Liver (tissue), 10 donors: ENCODE measurements at places on chromosomes 3 and 15. TPM values are rescaled to one million over a fixed set of nuclear protein-coding genes. Genes with fewer than 3 reads are reported as not detected.

DNA sequence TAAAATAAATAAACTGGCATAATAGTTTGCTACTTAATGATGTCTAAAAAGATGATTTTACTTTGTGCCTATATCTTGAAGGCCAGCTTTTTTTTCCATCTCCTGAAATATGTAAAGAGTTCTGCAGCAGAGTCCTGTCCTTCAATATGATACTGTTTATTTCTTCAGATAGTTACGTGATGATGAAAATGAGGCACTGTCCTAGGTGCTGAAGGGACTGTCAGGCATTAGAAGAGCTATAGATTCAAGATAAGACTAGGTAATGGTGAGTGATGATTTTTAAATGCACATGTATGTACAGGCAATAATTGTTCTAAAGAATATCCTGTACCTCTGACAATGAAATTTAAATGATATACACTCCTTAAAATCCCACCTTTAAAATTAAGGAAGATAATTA is 326.9 kb upstream of the DNAJC19 start:
- no peak overlapping the region for H3K4me3 ChIP-seq
- no peaks in the 10 kb centered on the region for H3K36me3 ChIP-seq
- H3K27ac ChIP-seq, result no peak overlapping the region

DNA sequence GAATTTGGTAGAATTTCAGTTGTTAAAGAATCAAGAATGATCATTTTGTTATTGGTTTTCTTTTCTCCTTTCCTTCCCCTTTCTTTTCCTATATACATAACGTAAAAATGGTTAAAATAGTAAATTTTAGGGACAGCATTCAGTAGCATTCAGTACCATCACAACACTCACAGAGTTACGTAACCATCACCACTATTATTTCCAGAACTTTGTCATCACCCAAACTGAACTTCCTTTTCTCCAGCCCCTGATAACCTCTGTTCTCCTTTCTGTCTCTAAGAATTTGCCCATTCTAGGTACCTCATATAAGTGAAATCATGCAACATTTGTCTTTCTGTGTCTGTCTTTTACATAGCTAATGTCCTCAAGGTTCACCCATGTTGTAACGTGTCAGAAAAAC is 165.3 kb downstream of the AKAP13 start:
- H3K36me3 ChIP-seq, result no peaks in the 10 kb centered on the region
- H3K27me3 ChIP-seq, result no peaks in the 10 kb centered on the region
- H3K27ac ChIP-seq, result peak overlapping the region; percentile 2
- H3K4me1 ChIP-seq, result no peaks in the 10 kb centered on the region
- no peak overlapping the region for H3K4me3 ChIP-seq

SUCNR1 gene
- total RNA-seq, result 5.4 TPM

- no peak for DNase-seq
- no peak overlapping the region for H3K4me3 ChIP-seq
- no peaks in the 10 kb centered on the region for H3K36me3 ChIP-seq
- no peak overlapping the region for H3K27ac ChIP-seq
- peaks cover 2% of the 10 kb centered on the region for H3K27me3 ChIP-seq
Observed at GRCh38 chr15:32119694-32120330, 89.5 kb downstream of the CHRNA7 start.

- no peaks in the 10 kb centered on the region for H3K27me3 ChIP-seq
- no peak for DNase-seq
- H3K27ac ChIP-seq, result no peak overlapping the region
- no peaks in the 10 kb centered on the region for H3K4me1 ChIP-seq
- no peaks in the 10 kb centered on the region for H3K36me3 ChIP-seq
- no peak overlapping the region for H3K4me3 ChIP-seq
Observed at GRCh38 chr15:89205991-89206585, 15.3 kb downstream of the RLBP1 start.

MIX23 gene
- 14.0 TPM for total RNA-seq

DNA sequence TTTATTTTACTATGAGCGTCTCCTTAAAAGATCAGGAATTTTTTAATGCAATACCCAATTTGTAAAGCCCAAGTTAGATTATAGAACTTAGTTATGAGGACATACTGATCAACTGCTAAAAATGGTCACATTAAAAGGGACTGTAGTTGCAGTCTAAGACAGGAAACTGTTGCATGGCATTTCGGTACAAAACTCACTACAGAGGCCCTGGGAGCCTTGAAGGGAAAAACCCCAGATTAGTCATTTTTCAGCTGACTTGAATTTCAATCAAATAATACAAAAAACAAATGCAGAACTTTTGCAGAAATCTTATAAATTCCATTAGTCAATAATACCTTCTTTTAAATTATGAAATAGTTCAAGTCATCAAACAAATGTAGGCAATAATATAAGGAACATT is 6.9 kb upstream of the PTX3 start:
- no peaks in the 10 kb centered on the region for H3K4me1 ChIP-seq
- no peaks in the 10 kb centered on the region for H3K27me3 ChIP-seq
- no peak overlapping the region for H3K4me3 ChIP-seq
- H3K36me3 ChIP-seq, result no peaks in the 10 kb centered on the region
- no peak overlapping the region for H3K27ac ChIP-seq

DNA sequence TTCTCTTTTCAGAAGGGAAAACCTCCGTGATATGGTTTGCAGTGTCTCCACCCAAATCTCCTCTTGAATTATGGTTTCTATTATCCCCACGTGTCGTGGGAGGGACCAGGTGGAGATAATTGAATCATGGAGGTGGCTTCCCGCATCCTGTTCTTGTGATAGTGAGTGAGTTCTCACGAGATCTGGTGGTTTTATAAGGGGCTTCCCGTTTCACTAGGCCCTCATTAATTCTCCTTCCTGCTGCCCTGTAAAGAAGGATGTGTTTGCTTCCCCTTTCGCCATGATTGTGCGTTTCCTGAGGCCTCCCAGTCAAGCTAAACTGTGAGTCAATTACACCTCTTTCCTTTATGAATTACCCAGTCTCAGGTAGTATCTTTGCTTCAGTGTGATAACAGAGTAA is 692.7 kb upstream of the GRM7 start:
- H3K27me3 ChIP-seq, result no peaks in the 10 kb centered on the region
- H3K27ac ChIP-seq, result no peak overlapping the region
- H3K4me1 ChIP-seq, result no peaks in the 10 kb centered on the region
- H3K4me3 ChIP-seq, result no peak overlapping the region

GRCh38 chr3:18046131-18046915 is 303.9 kb upstream of the TBC1D5 start:
- no peaks in the 10 kb centered on the region for H3K4me1 ChIP-seq
- no peaks in the 10 kb centered on the region for H3K27me3 ChIP-seq
- no peak for DNase-seq
- no peaks in the 10 kb centered on the region for H3K36me3 ChIP-seq
- H3K4me3 ChIP-seq, result no peak overlapping the region
- H3K27ac ChIP-seq, result no peak overlapping the region

MCF2L2 gene
- 0.17 TPM for total RNA-seq

GOLGA8G gene
- not detected for total RNA-seq

KLHL40 gene
- total RNA-seq, result not detected

DNA sequence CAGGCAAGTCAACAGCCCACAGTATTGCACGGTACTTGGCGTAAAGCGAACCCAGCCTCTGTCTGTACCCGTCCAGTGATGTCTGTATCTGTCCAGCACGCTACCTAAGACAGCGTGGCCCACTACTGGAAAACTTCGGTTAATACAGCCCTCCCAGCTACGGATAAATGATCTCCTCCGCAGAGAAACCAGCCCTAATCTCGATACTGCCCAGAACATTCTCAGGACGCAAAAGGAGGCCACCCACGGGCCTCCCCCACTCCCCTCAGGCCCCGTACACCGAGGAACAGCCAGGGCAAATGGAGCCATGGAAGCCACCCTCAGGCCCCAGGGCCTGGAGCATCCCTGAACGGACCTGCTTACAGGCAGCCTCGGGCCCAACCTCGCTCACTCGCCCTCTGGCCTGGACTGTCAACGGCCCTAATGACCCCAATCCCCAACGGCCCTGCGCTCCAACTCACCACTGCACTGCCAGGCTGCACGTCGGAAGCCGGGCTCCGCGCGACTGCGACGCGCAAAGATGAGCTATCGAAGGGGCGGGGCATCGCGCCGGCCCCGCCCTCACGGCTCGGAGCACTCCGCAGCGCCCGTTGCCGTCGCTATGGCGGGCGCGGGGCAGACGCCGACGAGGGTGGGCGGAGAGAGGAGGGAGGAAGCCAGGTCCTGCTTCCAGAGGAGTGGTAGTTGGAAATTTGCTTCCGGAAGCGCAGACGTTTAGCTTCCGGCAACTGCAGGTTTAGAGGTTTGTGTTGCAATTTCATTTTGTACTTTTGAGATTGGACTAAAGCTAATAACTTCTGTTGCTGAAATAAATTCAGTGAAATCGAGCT is at the start of gene SKIC8:
Gene SKIC8 (minus strand): TSS at position 509 of the 830 bp plus-strand sequence. CDS start 3,923 bp downstream, outside the sequence.
- H3K4me3 ChIP-seq, result peak within 1 kb of the TSS; percentile 98
- peaks cover 16% of the 10 kb centered on the region for H3K4me1 ChIP-seq
- DNase-seq, result peak; percentile 92
- H3K36me3 ChIP-seq, result peaks cover 4% of the 10 kb centered on the region
- H3K27ac ChIP-seq, result peak within 1 kb of the TSS; percentile 68

- H3K4me3 ChIP-seq, result no peak overlapping the region
- DNase-seq, result no peak
- H3K36me3 ChIP-seq, result no peaks in the 10 kb centered on the region
- H3K4me1 ChIP-seq, result no peaks in the 10 kb centered on the region
Observed at GRCh38 chr15:58086491-58086890, 21.0 kb upstream of the ALDH1A2 start.

DNA sequence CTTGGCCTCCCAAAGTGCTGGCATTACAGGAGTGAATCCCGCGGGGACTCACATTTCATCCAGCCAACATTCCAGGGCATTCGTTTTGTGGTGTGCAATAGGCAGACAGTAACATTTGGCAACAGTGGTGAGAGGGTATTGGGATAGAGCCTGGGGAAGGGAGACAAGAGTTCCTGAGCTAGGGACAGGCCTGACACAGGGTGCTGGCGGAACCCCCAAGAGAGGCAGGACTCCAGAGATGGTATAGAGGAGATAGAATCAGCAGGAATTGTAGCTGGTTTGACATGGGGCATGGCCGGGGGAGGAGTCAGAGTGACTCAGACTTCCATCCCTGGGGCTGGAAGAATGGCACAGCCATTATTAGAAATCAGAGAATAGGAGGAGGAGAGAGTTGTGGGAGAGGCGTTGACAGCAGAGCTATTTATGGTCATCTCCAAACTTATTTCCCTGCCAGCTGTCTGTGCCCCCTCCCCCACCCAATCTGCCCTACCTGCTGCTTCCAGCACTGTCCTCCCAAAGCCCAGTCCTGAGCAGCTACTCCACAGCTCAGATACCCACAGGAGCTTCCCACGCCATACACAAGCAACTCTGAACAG is 4.4 kb upstream of the IDH2 start:
- no peak for DNase-seq
- peak overlapping the region; percentile 19 for H3K27ac ChIP-seq
- no peaks in the 10 kb centered on the region for H3K36me3 ChIP-seq
- H3K27me3 ChIP-seq, result no peaks in the 10 kb centered on the region
- peaks cover 19% of the 10 kb centered on the region for H3K4me1 ChIP-seq

ADPRH gene
- 3.8 TPM for total RNA-seq

DNA sequence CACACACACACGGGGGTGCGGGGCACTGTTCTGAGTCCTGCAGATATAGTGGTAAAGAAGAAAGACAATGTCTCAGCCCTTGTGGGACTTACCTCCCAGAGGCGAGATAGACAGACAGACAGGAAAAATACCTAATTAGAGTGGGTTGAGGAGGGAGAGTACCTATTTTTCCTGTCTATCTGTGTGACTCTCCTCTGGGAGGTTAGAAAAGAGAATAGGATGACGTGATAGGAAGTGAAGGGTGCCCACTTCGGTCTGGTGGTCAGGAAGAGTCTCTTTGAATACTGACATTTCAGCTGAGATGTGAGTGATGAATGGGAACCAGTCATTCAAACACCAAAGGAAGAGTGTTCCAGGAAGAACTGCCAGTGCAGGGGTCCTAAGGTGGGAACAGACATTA is 4.1 kb upstream of the APOD start:
- H3K4me3 ChIP-seq, result no peak overlapping the region
- H3K27me3 ChIP-seq, result no peaks in the 10 kb centered on the region
- DNase-seq, result no peak
- H3K4me1 ChIP-seq, result no peaks in the 10 kb centered on the region

DNA sequence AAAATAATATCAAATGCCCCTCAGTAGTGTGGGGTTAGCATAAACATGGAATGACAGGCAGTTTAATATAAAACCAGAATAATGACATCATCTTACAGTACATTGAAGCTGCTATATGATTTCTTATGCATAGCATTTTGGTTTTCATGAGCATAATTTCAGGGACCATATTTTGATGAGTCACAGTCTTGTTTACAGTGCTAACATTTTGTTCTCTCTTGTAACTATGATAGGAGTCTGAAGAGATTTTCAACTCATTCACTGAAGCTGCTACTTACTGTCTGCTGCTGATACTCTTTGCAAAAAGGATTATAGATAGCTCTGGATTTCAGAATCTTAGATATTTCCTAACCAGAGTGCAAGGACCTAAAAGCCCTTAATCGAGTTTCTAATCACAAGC is 92.6 kb upstream of the CCDC54 start:
- H3K4me3 ChIP-seq, result no peak overlapping the region
- H3K36me3 ChIP-seq, result no peaks in the 10 kb centered on the region
- no peak for DNase-seq
- no peaks in the 10 kb centered on the region for H3K4me1 ChIP-seq

DNA sequence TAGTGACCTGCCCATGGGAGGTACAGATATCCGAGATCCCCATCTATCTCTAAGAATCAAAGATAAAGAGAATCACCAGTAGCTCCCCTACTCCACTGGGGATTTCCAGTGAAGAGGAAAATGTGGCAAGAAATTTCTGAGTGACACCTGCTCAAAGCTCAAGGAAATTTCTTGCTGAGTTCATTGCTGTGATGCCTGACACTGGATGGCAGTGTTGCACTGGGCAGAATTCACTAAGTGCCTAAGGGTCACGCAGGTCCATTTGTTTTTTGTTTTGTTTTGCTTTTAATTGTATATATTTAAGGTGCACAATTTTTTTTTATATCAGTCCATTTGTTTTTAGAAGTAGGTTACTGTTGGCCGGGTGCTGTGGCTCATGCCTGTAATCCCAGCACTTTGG is 109.5 kb upstream of the KCNAB1 start:
- H3K27ac ChIP-seq, result no peak overlapping the region
- no peaks in the 10 kb centered on the region for H3K27me3 ChIP-seq
- no peak overlapping the region for H3K4me3 ChIP-seq
- DNase-seq, result no peak
- H3K36me3 ChIP-seq, result no peaks in the 10 kb centered on the region

DNA sequence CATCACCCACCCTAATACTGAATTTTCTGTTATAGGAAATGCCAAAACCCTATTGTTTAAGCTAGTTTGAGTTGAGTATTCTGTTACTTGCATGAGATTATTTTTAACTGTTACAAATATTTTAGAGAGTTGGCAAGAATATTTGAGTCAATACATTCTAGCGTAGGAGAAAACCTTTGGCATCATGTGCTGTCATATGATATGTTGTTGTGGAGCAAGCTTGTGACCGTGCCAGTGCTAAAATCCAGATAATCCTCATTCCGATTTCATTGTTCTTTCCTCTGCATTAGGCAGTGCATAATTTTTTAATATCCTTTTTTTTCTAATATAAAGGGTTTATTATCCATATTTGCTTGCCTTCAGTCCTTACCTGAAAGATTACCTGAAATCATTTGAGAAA is 168.0 kb upstream of the GMNC start:
- no peak overlapping the region for H3K4me3 ChIP-seq
- no peaks in the 10 kb centered on the region for H3K27me3 ChIP-seq
- DNase-seq, result no peak
- no peaks in the 10 kb centered on the region for H3K36me3 ChIP-seq

- H3K27ac ChIP-seq, result no peak overlapping the region
- peaks cover 3% of the 10 kb centered on the region for H3K36me3 ChIP-seq
- no peak overlapping the region for H3K4me3 ChIP-seq
Observed at GRCh38 chr3:57852896-57853295, 96.8 kb downstream of the SLMAP start.

GRCh38 chr3:133578548-133579191 is 5.2 kb downstream of the CDV3 start:
- peaks cover 20% of the 10 kb centered on the region for H3K36me3 ChIP-seq
- DNase-seq, result no peak
- no peak overlapping the region for H3K4me3 ChIP-seq
- peaks cover 30% of the 10 kb centered on the region for H3K4me1 ChIP-seq
